Non-pigmented ciliary epithelial cell (primary cell): ENCODE measurements at places on chromosomes 2 and 18.

- no peak for DNase-seq
Measured at GRCh38 chr2:52572469-52572894, 1195.1 kb upstream of the CHAC2 start.

GRCh38 chr18:11570769-11571412 is 38.5 kb upstream of the SLC35G4 start:
- no peak for DNase-seq

DNA sequence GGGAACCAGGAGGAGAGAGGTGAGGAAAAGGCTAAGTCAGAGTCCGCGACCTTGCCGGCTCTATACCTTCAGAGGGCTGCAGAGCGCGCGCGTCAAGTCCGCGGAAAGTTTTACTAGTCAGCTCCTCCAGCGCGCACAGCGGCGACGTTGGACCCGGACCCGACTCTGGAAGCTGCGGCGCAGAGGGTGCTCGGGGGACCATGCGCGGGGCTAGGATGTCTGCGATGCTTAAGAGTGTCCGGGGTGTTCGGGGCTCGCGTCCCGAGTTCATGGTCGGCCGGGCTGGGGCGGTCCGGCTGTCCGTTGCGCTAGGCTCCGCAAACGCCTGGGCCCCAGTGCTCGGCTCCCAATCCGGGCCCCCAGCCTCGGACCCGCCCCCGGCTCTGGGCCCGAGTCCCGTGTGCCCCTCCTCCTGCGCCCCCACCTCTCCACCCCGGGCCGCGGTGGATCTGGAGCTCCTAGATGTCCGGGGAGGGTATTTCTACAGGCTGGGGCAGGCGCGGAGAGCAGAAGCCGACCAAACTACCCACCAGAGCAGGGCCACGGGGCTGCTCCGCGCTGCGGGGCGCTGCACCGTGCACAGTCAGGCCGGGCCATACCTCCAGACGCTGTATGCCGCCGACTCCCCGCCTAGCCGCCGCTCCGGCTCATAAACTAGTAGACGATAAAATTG is at the start of gene LBX2:
LBX2 (minus strand) TSS at position 337 of the 673 bp plus-strand sequence; CDS start at position 271, 66 bp downstream.
- no peak for DNase-seq

GRCh38 chr2:196249171-196249570 is 77.8 kb upstream of the STK17B start:
- DNase-seq, result no peak
